ENCODE measurements at places on chromosomes 12 and 14.

GRCh38 chr14:101972126-101972866, 7.9 kb downstream of the DYNC1H1 start:
- no peak for DNase-seq

GRCh38 chr14:31167032-31167431, 40.6 kb downstream of the HECTD1 start:
- no peak for DNase-seq

GRCh38 chr12:65891987-65892481, 67.8 kb downstream of the HMGA2 start:
- no peak for DNase-seq

DNA sequence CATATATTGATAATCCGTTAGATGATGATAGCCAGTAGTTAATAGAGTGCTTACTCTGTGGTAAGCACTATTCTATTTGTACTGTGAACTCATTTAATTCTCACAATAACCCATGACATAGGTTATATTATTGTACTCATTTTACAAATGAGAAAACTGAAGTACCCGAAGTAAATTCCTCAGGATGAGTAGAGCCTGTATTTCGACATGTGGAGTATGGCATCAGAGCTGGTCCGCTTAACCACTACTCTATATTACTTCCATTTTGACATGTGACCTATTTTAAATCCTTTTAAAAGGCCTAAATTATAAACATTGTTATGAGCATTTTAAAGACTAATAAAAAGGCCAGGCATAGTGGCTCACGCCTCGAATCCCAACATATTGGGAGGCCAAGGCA, 8.0 kb upstream of the RAP1B start:
- DNase-seq = no peak

DNA sequence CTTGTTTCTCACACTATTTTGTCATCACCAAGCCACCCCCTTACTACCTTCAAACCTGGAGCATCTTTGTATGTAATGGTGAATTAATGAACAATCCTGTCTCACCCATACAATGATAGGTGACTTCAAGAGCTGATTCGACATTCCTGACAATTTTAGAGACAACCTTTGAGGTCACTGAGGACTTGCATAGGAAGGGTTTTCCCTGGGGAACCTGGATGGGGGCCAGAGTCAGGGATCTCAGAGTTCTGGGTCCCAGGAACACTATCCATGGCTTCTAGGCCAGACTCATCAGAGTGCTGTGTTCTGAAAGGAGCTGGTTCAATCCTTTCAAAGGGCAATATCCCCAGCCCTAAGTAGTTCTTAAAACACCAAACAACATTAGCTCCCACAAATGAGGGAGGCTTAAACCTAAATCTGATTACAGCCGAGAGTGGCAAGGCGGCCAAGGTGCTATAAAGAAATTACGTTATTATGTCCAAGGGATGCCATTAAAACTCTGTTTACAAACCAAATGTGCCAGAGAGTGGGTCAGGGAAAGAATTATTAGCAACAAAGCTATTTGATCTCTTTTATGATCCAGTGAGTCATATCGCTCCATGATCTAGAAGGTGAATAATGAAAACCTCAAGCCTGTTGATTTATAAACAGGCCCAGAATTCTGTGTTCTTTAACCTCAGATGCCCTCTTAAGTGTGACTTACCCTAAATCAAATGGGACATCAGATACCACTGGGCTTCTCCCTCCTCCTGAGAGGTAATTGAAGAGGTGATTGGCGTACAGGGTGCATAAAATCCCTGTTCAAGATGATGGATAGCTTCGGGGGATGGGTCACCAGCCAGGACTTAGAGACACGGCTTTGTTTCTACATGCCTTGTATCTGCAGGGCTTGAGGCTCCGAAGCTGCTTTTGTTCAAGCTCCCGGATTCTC, 230.2 kb upstream of the TBX3 start:
- DNase-seq = no peak

DNA sequence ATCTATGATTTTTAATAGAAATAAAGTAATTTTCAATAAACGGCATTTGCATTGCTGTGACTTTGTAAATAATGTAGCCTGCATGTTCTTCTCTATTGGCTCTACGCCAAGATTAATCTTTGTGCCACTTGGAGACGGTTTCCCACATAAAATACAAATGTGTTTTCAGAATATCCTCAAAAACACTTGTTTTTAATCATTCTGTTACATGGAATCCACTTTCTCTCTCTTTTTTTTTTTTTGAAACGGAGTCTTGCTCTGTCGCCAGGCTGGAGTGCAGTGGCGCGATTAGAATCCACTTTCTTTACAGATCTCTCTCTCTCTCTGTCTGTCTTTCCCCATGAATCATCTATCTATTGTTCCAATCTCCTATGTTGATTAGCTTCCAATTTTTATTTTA, 22.8 kb upstream of the SSPN start:
- DNase-seq = no peak

DNA sequence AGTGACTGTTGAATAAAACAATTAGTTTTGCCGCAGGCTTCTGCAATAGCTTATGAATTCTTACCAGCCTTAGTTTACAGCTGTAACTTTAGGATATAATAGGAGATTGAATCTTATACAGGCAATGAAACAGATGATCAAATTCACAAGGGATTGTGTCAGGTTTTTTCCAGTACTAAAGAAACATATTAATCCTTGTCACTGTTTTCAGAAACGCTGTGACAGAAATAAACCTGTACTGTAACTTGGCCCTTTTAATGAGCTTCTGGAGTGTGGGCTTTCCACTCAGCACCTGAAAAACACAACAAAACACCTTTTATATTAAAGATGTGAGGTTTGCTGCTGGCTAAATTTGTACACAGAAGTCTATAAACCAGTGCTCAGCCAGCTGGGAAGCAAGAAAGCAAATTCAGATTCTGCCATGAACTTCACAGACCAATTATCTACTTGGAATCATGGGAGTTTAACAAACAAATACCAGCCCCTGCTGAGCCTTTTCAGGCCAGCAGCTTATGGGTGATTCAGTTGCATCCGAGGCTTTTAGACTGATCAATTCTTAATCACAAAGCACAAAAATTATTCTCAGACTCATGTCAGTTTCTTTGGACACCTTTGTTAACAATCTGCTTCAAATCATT, 109.5 kb downstream of the FOXG1 start:
- no peak for DNase-seq

DNA sequence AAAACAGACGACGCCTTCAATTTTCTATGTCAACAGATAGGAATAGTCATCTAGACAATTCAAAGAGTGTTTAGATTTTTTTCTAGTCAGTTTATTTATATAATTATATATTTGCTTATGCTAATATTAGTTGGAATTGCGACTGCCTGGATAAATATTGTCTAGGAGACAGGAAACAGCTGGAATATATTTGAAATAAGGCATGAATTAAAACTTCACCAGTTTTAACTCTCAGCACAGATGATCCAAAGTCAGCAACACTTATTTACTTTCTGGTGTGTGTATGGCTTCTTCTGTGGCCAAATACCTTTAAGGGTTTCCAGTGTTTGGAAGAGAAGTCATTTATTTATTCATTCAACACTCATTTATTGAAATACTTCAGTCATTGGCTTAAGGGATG, 1215.4 kb upstream of the USP15 start:
- DNase-seq = no peak

DNA sequence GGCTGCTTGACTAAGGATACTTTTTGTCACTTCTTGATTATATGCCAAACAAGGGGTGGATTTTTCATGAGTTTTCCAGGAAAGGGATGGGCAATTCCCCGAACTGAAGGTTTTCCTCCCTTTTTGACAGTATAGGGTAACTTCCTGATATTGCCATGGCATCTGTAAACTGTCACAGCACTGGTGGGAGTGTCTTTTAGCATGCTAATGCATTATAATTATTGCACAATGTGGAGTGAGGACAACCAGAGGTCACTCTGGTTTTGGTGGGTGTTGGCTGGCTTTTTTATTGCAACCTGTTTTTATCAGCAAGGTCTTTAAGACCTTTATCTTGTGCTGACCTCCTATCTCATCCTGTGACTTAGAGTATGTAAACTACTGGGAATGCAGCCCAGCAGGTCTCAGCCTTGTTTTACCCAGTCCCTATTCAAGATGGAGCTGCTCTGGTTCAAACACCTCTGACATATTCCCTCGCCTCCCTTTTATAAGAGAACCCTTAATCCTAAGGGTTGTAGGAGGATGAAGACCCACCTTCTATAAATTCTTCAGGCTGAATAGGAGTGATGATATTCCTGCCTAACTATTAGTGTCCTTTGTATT, 471.2 kb downstream of the ATP23 start:
- no peak for DNase-seq

Data from cortex of kidney (tissue), 1 donor.